NCI-H1105 (cell line): ENCODE measurements at places on chromosomes 13 and 19.

DNA sequence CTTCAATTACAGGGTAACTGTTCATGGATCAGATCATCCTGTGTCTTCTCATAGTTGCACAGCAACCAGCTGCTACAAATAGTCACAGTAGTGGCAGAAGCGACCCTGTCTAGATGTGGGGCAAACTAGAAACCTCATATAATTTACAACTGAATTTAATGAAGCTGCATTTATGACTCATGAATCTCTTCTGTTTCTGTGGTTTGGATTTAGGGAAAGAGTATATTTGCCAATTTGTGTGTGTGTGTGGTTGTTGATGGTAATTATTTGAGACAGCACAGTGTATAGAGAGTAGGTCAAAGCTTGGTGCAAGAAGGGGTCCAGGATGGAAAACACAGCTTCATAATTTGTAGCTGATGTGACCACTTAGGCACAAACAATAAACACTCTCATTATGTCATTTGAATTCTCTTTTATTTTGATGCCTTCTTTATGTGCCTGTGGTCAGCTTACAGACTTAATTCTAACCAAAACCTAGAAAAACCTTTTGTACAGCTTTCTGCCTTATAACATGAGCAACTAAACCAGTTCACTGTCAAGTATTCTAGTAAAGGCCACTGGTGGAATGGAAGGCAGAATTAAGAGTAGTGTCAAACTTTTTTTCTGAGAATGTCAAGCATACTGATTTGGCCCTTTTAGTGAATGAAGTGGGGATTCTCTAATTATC lies 218.1 kb downstream of the TBC1D4 start:
- no peak for DNase-seq

- DNase-seq: no peak
Measured at GRCh38 chr19:29328586-29328985, 115.6 kb upstream of the UQCRFS1 start.

GRCh38 chr13:111901267-111901915 lies 165.6 kb upstream of the SOX1 start:
- no peak for DNase-seq

DNA sequence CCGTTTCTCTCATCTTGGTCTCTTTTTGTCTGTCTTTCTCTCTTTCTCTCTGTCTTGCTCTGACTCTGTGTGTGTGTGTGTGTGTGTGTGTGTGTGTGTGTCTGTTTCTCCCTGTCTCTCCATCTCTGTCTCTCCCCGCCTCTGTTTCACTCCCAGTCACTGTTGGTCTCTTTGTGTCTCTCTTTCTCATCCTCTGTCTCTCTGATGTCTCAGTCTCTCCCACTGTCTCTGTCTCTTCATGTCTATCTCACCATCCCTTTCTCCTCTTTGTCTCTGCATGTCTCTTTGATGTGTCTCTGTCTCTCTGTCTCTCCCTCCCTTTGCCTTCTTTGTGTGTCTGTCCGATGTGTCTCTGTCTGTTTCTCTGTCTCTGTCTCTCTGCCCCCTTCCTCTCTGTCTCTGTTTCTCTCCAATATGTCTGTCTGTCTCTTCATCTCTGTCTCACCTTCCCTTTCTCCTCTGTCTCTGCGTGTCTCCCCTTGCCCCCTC lies 2.5 kb downstream of the NFIC start:
- no peak for DNase-seq

GRCh38 chr19:33801411-33801810 lies 4.7 kb downstream of the KCTD15 start:
- no peak for DNase-seq

- no peak for DNase-seq
Measured at GRCh38 chr13:34201050-34201913, 383.3 kb downstream of the RFC3 start.

DNA sequence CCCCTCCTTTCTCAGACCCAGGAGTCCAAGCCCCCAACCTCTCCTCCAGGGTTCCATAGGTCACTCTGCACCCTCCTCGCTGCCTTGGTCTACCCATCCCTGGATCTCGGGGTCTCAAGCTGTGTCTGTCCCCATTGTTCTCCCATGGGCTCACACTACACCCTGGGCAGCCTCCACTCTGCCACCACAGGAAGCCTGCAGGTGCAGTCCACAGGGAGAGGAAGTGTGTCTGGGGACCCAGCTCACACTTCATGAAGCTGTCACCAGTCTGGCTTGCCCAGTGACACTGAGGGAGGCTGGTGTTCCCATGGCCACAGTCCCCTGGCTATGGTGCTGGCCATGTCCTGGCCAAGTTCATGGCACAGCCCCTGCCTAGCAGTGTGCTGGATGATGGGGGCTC lies 5.3 kb downstream of the NECTIN2 start:
- DNase-seq: no peak

DNA sequence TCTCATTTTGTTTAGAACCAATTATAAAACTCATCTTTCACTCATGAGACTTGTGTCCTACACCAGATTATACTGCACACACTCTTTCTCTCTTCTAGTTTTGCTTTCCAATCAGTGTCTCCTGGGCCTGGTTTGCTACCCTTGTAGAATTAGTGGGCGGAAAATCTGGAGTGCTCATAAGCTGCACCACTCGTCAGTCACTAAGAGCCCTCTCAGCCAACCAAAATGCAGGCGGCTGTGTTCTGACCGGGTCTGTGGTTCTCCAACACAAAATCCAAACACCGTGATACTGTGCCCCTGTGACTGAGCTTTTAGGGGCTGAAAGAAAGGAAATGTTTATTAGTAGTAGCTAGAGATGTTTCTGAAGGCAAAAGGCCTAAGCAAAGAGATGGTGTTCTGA lies 83.7 kb upstream of the OBI1 start:
- DNase-seq: no peak
